Gastrocnemius medialis (tissue), 4 donors: ENCODE measurements at places on chromosomes 11 and 22. TPM values are rescaled to one million over a fixed set of nuclear protein-coding genes. Genes with fewer than 3 reads are reported as not detected.

GRCh38 chr11:57511741-57512430 is 3.6 kb downstream of the SLC43A1 start:
- no peak for DNase-seq

GRCh38 chr11:128598506-128599150 is 11.3 kb upstream of the ETS1 start:
- DNase-seq, result no peak

Gene FAM111B
- total RNA-seq, result 0.31 TPM

Gene NXPE4
- total RNA-seq, result not detected

Gene CDCA5
- not detected for total RNA-seq

DNA sequence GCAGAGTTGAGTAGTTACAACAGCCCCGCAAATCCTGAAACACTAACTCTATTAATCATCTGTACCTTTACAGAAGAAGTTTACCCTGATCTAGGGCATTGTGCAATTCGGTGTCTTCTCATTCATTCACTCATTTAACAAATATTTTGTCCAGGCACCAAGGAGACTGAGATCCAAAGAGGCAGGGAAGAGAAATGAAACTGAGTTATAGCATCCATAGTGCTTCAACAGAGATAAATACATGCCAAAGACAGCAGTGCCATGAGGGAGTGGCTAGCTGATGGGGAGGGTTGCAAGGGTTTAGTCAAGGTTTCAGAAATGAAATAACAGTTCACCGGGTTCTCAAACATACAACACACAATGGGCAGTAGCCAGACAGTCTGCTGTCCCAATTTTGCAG is 40.2 kb upstream of the MTNR1B start:
- DNase-seq, result no peak

Gene PKP3
- total RNA-seq, result 1.3 TPM

Gene PRR33
- 2.3 TPM for total RNA-seq

Gene ZNF214
- total RNA-seq, result 2.0 TPM

- no peak for DNase-seq
Measured at GRCh38 chr11:3052567-3052966, 4.7 kb downstream of the CARS1 start.

DNA sequence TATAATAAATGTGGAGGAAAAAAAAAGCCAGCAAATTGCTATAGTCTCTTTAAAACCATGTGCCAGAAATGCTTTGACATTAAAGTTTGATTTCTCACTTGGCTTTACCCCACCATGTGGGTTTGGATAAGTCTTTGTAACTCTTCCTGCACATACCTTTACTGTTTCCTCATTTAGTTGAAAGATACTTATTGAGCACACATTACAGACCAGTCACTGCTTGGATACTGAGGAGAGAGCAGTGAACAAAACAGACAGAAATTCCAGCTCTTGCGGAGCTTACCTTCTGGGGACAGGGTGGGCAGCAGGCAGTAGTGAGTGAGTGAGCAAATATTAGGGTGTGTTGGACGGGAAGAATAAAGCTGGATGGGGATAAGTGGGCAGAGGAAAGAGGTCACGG is 13.7 kb downstream of the PACS1 start:
- DNase-seq, result no peak

Gene ABCG4
- total RNA-seq, result not detected

Gene OVCH2
- not detected for total RNA-seq

DNA sequence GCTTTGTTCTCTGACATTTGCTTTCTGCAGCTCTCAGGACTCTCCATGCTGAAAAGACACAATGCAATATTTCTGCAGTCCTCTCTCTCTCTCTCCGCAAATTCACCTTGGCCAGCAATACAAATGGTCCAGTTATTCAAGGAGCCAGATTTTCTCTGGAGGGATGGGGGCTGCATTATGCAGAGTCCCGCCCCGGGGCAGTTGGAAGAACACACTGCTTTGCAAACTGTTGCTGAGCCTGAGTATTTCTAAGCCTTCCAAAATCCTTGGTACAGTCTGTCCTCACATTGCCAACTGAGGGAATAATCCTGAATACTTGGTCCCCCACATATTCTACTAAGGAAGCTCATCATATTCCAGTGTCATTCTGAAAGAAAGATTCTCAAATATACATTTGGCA is 94.3 kb upstream of the ZC3H12C start:
- no peak for DNase-seq

Gene SAC3D1
- total RNA-seq, result 13.0 TPM

DNA sequence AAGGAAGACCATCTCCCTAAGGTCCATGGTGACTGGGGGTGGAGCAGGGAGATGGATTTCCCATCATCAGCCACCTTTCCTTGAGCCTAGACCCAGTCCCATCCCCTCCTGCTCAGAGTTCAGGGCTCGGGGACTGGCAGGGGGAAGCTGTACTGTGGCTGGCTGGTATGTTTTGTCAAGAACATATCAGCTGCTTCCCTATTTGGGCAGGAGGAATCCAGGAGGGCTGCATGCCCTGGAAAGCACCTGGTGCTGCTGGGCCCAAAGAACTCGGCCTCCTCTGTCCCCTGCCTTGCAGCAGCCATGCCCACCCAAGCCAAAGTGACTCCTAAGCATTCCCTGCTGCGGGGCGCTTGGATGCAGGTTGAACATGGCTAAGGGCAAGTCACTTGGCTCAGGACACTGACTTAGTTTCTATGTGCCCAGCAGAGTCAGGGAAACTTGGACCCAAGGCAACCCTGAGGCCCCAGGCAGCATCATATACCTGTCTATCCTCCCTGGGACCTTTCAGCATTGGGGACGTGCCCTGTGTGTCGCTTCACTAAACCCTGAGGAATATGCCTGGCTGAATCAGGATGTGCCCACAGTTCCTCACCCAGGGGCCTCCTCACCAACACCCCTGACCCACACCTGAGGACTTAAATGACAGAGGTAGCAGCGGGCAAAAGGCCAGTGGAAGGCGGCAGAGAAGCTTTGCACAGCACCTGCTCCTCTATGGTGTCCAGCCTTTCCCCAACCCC is 43.1 kb downstream of the BUD13 start:
- DNase-seq, result no peak

DNA sequence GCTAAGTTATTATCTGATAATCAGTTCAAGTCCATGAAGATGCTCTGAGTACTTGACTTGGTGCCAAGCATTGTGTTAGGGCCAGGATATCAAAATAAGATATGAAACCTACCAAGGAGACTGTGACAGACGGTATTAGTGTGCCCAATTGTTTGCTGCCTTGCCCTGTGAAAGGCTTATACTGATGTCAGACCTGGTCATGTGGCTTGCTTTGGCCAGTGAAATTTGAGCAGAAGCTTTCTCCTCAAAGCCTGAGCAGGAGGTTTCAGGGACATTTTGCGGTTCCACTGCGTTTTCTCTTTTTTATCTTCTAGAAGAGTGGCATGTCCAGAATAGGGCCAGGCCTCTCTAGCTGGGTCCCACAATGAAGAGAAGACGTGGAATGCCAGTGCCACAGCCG is 15.8 kb upstream of the PKNOX2 start:
- DNase-seq, result no peak

- no peak for DNase-seq
Measured at GRCh38 chr11:25860677-25861450, 471.1 kb upstream of the ANO3 start.

Gene ROBO4
- 18.7 TPM for total RNA-seq

GRCh38 chr11:32962016-32962415 is 53.7 kb upstream of the DEPDC7 start:
- no peak for DNase-seq

Gene KRTAP5-9
- not detected for total RNA-seq

Gene NUP50
- total RNA-seq, result 29.0 TPM

DNA sequence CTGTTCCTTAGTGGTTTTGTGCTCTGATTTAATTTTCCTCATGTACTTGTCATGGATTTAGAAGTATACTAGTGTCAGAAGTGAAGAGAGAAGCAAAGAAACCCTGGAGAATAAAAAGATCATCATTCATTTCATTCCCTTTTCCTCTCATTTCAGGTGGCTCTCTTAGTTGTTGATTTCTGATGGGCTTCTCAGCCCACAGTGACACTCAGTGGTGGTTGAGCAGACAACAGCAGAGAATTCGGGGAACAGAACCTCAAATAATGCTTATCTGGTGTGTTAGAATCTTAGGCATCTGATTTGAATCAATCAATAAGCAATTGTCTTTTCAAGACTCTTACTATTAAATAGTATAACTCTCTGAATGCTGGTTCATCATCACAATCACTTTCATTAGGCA is 1289.4 kb downstream of the FAM181B start:
- no peak for DNase-seq

GRCh38 chr11:57290288-57290687 is 34.5 kb downstream of the TNKS1BP1 start:
- no peak for DNase-seq

DNA sequence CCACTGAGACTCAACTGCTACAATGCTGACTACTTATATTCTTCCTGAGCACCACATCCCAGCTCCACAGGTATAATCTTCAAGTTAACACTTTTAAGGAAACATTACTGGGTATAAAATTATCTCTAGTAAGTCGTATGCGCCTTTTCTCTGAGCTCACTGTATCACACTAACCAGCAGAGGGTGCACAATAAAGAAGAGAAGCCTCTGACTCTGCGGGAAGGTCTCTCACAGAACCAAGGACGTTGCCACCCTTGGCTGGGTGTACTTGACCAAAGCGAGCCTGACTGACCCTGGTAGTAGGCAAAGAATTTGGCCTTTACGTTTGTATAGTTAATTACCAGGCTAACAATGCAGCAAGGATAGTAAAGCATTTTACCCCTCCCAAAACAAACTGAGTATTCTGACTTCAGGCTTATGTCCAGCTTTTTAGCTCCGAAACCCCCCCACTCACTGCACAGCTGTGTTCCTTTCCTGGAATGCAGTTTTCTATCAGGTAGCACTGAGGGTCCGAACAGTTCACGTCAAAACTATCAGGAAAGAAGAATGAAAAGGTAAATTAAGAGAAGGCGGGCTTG is at the start of gene BTBD18:
Gene BTBD18 (minus strand): TSS at position 144 of the 578 bp plus-strand sequence. CDS start 631 bp downstream, outside the sequence.
- DNase-seq, result no peak

DNA sequence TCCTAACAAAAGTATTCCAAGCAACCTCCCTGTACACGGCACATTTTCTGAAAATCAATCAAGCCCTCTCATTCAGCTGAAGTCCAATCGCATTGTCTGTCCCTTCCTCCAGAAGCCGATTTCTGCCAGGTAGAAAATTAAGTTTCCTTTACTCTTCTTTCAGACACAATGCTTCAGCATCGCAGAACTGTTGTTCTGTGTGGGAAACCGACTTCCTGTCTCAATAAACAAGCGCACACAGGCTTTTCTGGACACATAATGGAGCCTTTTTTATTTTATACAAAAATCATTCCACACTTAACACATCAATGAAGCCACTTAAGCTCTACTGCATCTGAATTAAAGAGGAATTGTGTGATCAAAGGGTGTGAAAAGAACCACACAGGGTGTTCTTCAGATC is 75.6 kb downstream of the BLID start:
- DNase-seq, result no peak

- no peak for DNase-seq
Measured at GRCh38 chr11:58770627-58771457, 39.1 kb upstream of the GLYAT start.

GRCh38 chr11:72203163-72203562 is 11.2 kb downstream of the FOLR1 start:
- DNase-seq, result no peak

DNA sequence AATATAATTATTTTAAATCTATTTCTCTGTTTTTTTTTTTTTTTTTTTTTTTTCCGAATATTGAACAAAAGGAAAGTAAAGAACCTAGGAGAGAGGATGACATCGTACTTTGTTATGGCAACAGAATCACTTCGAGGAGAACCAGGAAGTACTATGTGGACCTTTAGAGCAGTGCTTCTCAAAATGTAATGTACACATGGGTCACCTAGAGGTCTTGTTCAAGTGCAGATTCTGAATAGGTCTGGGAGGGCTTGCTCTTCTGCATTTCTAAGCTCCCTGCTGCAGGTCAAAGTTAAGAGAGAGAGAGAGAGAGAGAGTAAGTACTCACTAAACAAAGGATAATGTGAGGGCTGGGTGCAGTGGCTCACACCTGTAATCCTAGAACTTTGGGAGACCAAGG is 419.5 kb upstream of the TENM4 start:
- DNase-seq, result no peak

DNA sequence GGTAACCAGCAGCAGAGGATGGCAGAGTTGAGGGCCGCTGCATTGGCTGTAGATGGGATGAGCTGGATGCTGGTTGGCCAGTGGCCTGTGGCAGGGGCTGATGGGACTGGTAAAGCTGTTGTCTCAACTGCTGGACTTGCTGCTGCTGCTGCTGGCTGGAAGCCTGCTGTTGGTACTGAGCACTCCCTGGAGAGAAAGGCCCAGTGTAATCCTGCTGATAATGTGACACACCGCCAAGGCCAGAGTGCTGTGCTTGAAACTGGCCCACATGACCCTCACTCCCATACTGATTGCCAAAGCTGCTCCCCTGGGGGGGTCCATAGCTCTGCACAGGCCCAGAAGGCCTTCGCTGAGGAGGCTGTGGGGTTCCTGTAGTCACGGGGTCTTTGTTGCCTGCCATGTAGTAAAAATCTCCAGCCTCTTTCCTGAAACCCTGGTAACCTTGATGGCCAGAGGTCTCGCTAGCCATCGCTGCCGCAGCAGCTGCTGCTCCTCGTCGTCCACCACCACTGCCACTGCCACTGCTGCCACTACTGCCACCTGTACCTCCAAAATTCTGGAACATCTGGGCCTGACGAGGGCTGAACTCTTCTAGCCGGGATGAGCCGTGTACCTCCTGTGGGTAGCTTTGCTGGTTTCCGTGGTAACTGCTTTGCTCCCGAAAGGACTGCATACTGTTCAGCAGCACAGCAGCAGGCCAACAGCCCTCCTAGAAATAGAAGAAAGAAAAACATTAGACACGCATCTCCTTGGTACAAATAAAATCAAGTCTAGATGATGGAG is 55.6 kb downstream of the TCF20 start:
- no peak for DNase-seq

- peak; percentile 49 for DNase-seq
Measured at GRCh38 chr11:117907276-117908108, 21.7 kb downstream of the TMPRSS13 start.

Gene GRM5
- not detected for total RNA-seq

DNA sequence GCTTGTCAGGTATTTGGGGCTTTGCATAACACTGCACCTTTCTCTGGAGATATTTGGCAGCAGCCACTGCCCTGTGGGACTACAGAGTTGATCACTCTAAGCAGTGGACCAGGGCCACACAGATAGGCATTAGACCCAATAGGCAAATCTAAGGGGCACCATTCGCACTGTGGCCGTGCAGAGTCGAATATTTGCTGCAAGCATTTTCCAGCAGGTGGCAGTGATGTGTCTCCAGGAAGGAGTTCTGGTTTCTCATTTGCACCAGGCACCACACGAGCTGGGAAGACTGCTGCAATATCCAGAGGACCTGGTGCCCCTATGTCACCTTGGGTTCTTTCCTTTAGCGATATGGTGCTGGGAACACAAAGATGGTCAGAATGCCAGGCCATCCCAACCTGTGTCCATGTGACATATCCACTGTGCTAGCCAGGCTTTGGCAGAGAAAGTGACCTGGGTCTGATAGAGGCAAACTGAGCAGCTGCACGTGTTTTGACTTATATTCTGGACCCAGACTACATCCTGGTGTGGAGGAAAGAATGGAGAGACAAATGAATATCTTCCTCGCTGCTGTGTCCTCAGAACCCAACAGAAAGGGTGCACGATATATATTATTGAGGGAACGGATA is 318.7 kb downstream of the BUD13 start:
- DNase-seq, result no peak
